ENCODE measurements at places on chromosomes 4 and X.

GRCh38 chrX:80335062-80335830, 85.0 kb upstream of the TENT5D start:
- no peak for DNase-seq

DNA sequence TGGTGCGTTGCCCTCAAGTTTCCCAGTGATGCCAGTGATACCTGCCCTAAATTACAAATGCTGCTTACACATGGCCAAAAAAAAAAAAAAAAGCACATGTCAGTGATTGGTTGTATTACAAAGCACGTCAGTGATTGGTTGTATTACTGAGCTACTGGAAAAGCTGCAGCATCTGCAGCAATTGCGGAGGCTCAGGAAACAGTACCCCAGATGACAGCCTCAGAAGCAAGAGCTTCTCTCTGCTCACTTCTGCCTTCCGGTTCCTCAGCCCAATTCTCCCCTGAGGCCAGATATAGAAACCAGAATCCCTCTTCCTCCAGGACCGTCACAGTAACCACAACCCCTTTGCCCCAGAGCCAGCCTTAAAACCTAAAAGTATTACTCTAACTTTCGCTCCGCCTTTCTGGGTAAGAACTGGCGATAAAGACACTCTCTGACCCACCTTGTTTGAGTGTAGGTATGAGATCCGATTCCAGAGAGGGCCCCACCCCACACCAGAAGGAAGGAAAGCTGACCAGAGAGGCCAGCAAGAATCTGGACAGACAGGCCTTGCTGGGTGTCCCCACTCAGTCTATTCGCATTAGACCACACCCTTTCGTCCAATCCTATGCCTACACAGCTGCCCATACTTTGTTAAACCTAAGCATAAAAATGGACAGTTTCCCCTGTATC, 85.0 kb upstream of the SORBS2 start:
- DNase-seq, result no peak

DNA sequence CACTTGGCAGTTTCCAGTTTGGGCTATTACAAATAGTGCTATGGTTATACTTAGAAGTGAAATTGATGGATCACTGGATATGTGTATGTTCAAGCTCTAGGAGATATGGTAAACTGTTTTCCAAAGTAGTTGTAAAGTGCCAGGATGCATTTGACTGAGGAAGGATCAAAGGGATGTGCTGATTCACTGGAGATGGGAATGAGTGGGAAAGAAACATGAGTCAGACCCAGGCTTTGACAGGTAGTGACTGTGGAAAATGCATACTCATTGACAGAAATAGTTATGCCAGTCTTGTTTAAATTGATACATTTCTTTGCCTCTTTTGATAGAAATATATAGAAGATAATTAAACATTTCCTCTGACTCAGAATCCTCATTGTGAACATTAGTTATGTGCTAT, 77.9 kb downstream of the CEP135 start:
- DNase-seq, result no peak

GRCh38 chrX:129006491-129006890, 516.8 kb downstream of the SMARCA1 start:
- DNase-seq, result no peak

- no peak for DNase-seq
Measured at GRCh38 chr4:102869569-102870197, 891 bp downstream of the CISD2 start.

DNA sequence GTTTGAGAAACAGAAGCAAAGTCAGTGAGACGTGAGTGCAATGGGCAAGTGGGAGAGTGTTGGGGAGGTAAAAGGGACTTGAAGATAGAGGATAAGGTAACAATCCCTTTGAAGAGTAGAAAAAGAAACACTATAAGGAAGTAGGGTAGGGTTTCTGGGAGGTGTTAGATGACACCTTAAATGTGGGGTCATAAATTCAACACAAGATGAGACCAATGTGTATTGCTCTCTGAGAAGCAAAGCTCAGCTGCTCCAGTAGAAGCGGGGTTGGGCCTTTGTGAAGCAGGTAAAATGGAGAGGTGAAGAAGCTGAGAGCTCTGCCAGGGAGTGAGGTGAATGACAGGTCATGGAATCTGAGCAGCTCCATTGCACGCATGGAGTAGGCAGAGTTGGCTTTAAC, 85.3 kb downstream of the REELD1 start:
- DNase-seq, result no peak

All from amniotic stem cell (primary cell).